Natural killer cell (primary cell): ENCODE measurements at places on chromosomes 13 and 19. TPM values are rescaled to one million over a fixed set of nuclear protein-coding genes. Genes with fewer than 3 reads are reported as not detected.

DNA sequence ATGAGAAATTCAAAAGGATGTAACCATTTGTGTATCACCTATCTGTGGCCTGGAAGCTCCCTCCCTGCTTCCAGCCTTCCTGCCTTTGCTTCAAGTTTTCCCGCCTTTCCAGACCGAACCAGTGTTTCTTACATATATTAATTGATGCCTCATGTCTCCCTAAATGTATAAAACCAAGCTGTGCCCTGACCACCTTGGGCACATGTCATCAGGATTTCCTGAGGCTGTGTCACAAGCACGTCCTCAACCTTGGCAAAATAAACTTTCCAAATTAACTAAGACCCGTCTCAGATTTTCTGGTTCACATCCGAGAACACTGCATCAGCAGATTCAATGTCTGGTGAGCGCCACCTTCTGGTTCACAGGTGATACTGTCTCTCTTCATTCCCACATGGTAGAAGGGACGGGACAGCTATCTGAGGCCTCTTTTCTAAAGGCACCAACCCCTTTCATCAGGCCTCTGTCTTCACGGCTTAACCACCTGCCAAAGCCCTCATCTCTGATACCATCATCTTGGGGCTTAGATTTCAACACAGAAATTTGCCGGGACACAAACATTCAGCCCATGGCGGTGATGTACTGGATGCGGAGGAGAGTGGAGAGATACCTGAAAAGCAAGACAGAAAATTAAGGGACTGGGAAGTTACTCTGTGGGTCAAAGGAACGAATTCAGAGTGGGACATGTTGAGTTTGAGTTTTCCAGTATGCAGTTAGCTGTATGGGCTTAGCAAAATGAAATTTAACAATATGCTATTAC is 58.7 kb upstream of the PABPC3 start:
- no peak for DNase-seq

GRCh38 chr13:58598241-58598640 is 966.7 kb downstream of the PCDH17 start:
- no peak for DNase-seq

DNA sequence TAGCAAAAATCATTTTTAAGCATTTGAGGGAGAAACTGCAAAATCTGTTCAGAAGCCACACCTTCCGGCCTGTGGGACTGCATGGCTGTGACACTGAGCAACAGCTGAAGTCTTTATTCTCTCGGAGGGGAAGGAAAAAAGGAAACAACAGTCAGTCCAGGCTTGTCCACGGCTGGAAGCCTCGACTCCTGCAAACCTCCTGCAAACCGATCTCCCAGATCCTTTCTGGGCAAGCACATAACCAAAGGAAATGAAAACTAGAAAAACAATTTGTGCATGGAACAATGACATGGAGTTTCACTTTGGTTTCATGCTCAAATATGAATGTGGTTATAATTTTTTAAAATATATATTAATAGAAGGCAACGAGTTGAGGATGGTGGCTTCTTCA is 1.0 kb downstream of the COL4A1 start:
- no peak for DNase-seq

DNA sequence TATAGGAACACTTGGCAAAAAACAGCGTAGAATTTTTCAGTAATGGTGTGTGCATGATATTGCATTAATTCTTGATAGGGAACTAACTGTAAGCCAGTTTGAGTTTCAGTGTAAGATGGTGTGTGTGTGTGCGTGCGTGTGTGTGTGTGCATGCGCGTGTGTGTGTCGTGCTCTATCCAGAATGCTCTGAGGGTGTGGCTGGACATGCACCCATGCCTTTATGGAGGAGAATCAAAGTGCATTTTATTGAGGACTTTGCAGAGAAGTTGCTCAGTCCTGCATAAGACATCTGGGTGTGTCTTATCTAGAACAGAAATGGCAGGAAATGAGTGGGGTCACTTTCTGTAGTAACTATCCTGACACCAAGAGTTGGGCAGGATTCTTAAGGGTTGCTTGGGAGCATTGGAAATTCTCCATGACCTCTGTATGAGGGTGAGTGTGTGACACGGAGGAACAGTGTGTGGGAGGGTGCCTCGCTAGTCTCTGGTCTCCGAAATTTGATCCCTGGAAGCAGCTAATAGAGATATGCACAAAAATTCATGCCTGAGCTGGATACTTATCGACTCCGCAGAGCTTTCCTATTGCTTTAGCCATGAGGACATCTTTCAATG is 252.2 kb downstream of the TSHZ3 start:
- no peak for DNase-seq

- DNase-seq, result no peak
Observed at GRCh38 chr19:35704218-35704617, at the start of gene ZBTB32. Gene ZBTB32 (plus strand): TSS chr19:35704558. CDS start chr19:35714627, 10,069 bp downstream.

DNA sequence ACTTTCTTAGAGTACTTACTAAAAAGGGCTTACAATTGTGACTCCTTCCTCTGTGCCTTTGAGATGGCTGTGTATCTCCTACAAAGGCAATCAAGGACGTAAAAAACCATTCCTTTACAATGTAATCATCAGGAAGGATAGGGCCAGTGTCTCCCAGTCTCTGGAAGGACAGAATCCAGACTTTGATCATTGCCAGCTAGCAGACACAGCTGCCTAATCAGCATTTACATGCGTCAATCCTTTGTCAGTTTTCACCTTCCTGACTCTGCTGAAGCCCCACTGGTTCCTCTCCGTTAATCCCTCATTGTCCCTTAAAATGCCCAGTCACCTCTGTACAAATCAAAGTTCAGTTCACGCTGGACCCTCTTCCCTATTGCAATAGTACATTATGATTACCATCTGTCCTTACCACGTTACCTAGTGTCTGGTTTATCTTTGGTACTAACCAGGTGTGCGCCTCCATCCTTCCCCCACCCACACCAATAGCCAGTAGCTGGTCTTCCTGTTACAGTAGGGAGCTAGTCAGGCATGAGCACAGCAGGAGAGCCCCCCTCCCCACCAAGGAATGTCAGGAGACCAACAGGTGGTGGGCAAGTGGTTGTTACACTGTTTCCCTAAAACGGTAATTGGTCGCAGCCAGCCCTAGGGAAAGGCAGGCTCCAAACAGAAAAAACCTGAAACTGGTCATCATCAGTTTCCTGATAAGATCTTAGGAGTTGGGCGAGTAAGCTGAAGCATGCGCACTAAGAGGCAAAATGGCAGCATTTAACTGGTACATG is 49.7 kb downstream of the TGDS start:
- no peak for DNase-seq

DNA sequence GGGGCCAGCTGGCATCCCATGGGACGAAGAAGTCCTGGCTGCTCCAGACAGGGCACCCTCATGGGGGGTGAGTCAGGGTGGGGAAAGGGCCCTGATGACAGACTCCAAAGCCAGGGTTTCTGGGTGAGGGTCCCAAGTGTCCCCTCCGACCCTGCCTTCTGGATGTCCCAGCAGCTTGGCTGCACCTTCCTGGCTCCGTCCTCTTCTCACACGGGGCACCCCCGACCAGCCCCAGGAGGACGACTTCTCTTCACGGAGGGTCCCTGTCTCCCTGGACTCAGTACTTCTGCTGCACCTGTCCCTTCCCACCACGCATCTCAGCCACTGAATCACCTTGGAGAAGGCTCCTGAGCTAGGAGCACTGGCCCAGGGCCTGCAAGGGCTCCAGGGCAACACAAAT is 19.9 kb downstream of the MIER2 start:
- DNase-seq, result no peak

GRCh38 chr13:113535381-113535781 is 44.9 kb upstream of the DCUN1D2 start:
- no peak for DNase-seq

GRCh38 chr19:15453091-15453578 is 3.4 kb upstream of the WIZ start:
- no peak for DNase-seq

DNA sequence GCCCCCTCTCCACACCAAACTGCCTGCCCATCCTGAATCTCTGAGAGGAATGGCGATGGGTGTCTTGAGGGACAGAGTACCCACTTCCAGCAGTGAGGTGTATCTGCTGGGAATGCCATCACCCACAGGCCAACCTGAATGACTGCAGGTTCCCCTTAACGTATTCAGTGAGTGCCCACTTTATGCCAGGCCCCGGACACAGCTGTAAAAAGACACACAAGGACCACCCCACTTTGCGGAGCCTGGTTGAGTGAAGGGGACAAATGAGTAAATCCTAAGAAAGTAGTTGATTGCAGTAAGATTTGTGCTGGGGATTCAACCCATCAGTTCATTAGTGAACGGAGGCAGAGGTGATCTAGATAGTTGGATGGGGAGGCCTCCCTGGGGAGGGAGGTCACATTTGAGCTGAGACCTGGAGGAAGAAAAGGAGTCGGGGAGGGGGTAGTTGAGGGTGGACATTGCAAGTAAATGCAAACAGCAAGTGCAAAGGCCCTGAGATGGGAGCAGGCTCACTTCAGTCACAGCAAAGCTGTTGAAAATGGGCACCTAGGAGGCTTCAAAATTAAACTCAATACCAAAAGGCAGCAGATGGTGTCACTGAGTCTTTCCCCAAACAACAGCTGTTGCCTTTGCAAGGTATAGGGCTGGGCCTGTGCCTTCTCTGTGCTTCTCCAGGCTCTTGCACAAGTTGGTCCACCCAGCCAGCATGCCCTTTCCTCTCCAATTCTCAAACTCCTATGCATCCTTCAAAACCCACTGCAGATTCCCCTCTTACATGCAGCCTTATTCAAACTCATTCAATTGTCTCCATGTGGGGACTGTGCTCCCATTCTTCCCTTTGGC is 4.3 kb downstream of the GDF15 start:
- DNase-seq, result no peak

- no peak for DNase-seq
Observed at GRCh38 chr19:51324167-51324481, 12.7 kb downstream of the IGLON5 start.

- no peak for DNase-seq
Observed at GRCh38 chr19:51272183-51272810, 21.4 kb downstream of the SIGLECL1 start.

DNA sequence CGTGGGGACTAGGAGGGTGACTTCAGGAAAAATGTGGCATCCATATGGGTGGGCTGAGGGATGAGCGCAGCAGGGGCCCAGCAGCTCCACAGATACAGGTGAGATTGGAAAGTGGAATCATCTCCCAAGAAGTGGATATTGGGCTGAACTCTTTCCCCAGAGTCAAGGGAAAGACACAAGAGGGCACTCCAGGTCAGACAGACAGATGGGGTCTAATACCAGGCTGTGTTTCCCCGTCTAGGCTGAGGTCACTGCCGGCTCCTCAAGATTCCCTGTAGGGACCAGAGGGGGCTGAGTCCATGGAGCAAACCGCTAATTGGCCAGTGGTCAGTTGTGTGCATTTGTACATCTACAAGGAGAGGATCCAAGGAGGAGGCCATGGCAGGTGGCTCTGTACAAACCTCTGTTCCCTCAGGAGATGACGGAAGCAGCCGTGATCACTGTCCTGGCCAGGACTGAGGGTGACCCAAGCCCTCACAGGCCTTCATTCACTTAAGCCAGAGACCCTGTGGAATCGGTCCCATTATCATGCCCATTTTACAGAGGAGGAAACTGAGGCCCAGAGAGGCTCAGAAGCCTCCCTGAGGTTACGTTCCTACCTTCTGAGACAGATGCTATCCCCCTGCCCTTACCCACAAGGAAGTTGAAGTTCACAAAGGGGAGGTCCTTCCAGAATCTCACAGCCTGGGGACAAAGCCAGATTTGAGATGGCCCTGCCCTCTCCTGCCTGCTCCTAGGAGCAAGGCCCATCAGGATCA is 14.9 kb upstream of the IGLON5 start:
- no peak for DNase-seq

- DNase-seq, result no peak
Observed at GRCh38 chr13:23141964-23142363, 38.8 kb upstream of the SGCG start.

Gene LRRC63
- total RNA-seq, result 0.40 TPM

Gene ZNF112
- total RNA-seq, result not detected

Gene C19orf73
- total RNA-seq, result 2.7 TPM

Gene CFAP97D2
- total RNA-seq, result not detected
